ENCODE measurements at places on chromosomes 11 and 22.
A peak's percentile ranks its signal among the peaks of the same experiment; 100 is the strongest.

DNA sequence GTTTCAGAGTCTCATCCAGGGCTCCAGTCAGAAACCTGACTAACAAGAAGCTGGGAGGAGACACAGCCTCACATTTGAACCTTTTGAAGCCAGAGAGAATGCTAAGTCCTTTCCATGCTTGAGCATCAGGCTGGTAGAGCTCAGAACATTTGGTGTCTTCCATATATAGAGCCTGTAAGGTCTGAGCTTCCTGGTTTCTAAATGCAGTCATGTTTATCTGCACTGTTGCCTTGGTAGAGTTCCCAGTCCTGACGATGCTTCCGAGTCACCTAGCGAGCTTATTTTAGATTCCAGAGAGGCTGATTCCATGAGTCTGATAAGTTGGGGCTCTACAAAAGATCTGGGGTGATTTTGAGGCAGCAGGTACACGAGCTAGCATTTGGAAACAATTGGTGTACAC lies 68.4 kb upstream of the SORL1 start:
- no peak for DNase-seq

DNA sequence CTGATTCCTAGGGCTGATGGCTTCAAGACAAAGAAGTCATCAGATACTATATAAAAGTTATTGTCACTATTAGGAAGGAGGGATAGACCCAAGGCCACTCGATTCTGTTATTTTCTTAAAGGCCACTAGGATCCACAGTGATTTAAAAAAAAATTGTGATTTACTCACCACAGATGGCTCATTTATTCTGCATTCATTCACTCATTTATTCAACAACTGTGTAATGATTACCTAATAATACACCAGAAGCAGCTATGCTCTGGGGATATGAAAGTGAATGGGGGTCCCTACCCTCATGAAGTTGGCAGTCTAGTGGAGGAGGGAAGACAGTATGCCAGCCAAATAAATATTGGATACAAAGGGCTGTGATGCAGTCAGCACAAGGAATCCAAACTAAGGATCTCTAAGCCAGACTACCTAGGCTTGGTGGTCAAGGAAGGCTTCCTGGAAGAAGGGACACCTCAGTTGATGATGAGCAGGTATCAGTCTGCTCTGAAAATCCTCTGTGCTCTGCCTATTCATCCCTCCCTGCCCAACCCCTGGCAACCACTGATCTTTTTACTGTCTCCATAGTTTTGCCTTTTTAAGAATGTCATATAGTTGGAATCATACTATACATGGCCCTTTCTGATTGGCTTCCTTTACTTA lies 110.5 kb downstream of the NAT10 start:
- no peak for DNase-seq

DNA sequence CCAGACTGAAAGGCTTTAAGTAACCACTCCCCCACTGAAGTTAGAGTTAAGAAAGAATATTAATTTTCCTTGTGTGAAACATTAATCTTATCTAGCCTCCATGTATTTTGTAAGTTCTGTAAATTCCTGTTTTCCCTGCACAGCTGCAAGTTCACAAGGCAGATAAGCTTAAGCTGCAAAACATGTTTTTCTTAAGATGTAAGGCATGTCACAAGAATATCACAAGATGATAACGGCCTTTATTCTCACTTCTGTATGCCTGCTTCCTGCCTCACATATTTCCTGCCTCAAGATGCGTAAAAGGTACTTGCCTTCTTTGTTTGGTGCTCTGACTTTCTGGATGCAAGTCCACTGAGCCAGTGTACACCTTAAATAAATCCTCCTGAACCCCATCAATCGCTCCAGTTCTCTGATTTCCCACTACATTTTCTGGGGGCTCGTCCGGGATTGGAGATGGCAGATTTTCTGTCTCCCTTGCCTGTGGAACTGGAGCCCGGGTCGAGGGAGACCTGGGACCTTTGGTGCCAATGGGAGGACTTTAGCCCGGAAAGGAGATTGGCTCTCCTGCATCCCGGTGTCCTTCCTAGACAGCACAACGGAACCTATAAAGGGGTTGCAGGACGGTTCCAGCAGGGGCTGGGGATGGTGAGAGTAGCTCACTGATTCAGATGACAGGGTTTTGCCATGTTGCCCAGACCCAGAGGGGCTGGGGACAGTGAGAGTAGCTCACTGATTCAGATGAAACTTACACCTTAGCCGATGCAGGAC lies 30.2 kb downstream of the PPARA start:
- no peak for DNase-seq

DNA sequence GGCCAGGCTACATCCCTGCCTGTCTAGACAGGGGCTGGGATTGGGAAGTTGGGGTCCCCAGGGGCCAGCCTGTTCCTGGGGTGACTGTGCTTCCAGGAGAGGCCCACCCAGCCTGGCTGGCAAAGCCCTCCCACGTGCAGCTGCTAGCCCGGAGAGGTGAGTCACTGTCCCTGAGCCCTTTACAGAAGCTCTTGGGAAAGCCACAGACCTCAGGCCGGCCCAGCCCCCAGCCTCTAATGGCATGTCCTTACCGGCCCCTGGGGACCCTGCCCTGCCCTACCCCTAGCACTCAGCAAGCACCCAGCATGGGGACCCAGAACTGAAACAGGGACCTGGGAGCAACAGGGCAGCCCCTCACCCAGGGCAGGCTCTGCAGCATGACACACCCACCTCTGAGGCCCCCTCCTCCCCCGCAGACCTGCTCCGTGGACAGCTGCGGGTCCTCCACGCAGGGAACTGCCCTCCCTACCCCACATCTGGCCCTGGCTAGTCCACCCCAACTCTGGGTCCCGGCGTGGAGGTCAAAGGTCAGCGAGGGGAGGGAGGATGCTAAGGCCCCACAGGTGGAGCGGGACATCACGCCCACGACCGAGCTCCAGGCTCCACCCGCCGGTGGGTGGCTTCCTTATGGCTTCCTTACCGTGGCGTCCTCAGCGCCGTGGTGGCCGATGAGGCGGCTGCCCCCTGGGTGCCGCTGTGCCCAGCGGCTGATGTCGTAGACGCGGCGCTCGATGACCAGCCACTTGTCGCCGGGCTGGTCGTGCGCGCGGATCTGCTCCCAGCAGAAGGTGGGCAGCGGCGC lies 615 bp downstream of the FADS3 start:
- peak; percentile 85 for DNase-seq

GRCh38 chr22:25478528-25478927 lies 85.9 kb upstream of the GRK3 start:
- DNase-seq = no peak

- DNase-seq = no peak
Observed at GRCh38 chr22:46021577-46021976, 44.6 kb upstream of the WNT7B start.

- no peak for DNase-seq
Observed at GRCh38 chr11:45538939-45539338, 126.5 kb downstream of the CHST1 start.

- no peak for DNase-seq
Observed at GRCh38 chr11:34915136-34916014, 804 bp downstream of the APIP start.

GRCh38 chr11:44351898-44352498 lies 42.1 kb upstream of the ALX4 start:
- no peak for DNase-seq

- peak; percentile 83 for DNase-seq
Observed at GRCh38 chr11:33970984-33971466, 79.1 kb upstream of the LMO2 start.

DNA sequence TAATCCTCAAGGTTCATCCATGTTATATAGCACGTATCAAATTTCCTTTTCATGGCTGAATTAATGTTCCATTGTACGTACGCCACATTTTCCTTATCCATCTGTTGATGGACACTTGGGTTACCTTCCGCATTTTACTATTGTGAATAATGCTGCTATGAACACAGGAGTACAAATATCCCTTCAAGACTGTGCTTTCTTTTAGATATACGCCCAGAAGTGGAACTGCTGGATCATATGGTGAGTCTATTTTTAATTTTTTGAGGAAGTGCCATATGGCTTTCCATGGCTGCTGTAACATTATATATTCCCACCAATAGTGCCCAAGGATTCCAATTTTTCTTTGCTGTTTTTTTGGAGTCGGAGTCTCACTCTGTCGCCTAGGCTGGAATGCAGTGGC lies 6.0 kb downstream of the MRPL40 start:
- DNase-seq = no peak

GRCh38 chr22:36384766-36385481 lies 2.8 kb downstream of the MYH9 start:
- no peak for DNase-seq

DNA sequence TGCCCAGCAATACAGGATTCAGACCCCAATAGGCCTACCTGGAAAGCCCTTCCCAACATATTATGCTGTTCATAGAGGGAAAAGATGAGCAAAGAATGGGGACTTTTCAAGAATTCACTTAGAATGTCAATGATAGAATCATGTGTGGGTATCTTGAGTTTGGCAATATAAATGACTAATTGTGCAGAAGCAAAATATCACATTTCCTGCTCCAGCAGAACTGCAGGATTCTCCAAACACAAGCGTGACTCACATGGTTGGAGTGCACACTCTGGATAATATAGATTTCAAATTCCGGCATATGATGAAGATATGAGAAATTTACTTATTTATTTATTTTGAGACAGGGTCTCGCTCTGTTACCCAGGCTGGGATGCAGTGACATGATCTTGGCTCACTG lies 12.5 kb upstream of the APOL5 start:
- peak; percentile 73 for DNase-seq

GRCh38 chr11:120034176-120034875 lies 103.6 kb downstream of the TRIM29 start:
- no peak for DNase-seq

DNA sequence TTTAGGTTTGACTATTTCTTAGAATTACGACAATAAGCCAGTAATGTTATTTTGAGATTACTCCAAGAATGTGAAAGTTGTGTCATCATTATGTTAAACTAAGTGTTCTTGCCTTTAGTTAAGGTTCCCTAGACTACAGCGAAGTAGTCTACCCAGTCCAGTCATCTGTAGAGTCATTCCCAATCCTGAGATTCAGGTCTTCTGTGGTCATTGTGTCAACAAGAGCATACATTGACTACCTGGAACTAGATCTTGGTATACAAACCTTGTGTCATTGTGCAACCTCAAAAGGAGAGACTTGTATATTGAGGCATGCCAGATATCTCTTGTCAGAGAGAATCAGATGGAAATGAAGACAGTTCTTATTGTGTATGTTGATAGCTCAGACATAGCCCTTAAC lies 115.9 kb downstream of the ATM start:
- no peak for DNase-seq

GRCh38 chr11:130029137-130029536 lies 26.5 kb upstream of the PRDM10 start:
- no peak for DNase-seq

DNA sequence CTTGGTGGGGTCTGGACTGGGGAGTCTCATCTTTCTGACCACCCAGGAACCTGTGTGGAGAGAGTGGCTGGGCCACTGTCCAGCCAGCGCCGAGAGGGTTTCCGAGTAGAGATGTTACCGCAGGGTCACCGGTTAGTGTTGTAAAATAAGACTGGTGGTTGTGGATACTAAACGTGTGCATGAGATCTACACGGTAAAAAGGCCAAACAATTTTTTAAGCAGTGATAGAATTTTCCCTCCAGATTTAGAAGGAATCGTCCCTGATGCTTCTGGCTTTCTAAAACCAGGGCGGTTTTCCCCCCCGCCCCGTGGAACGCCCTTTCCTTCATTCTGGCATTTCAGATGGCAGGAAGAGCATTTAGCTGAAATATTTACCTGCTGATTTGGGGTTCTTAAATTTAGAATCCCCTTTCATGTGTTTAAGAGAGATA lies 72.6 kb upstream of the PPARA start:
- DNase-seq = no peak

- DNase-seq = no peak
Observed at GRCh38 chr22:32994898-32995297, 63.3 kb downstream of the SYN3 start.

GRCh38 chr11:80856066-80856465 lies 1415.2 kb upstream of the TENM4 start:
- peak; percentile 8 for DNase-seq

- DNase-seq = no peak
Observed at GRCh38 chr11:14244926-14245325, 114.1 kb downstream of the RRAS2 start.

DNA sequence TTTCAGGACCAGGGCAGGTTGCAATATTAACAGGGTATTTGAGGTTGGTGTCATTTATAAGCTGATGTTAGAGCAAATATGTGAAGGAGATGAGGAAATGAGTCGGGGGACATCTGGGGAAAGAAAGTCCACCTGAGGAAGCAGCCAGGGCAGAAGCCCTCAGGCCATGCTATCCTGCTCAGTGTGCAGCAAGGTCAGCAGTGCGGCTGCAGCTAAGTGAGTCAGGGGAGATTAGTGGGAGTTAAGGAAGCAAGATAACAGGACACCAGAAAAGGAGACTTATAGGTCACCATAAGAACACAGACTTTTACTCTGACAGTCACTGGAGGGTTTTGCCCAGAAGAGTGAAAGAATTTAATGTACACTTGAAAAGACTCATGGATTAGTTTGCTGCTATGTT lies 468.9 kb downstream of the NTM start:
- DNase-seq = no peak

DNA sequence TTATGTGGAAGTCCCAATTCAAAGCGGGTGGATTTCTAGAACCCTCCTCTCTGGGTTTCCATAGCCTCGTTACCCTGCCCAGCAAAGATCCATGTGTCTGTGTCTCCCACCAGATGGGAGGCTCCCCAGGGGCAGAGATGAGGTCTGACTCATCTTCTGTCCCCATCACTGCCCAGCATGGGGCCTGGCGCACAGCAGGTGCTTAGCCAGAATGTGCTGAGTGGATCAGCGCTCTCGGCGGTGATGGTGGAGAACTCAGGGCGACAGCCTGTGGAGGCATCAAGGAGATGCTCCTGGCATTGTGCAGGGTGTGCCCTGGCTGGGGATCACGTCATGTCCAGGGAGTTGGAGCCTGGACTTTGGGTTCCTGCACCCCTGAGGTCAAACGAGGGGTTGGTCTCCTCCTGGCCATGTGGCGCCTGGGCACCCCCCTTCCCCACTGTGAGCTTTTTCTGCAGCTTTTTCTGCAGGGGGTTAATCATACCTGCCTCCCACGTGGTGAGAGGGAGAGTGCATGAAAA lies 46.1 kb upstream of the RFPL3 start:
- no peak for DNase-seq

GRCh38 chr11:126147208-126148111 lies 64.0 kb downstream of the RPUSD4 start:
- DNase-seq = no peak

DNA sequence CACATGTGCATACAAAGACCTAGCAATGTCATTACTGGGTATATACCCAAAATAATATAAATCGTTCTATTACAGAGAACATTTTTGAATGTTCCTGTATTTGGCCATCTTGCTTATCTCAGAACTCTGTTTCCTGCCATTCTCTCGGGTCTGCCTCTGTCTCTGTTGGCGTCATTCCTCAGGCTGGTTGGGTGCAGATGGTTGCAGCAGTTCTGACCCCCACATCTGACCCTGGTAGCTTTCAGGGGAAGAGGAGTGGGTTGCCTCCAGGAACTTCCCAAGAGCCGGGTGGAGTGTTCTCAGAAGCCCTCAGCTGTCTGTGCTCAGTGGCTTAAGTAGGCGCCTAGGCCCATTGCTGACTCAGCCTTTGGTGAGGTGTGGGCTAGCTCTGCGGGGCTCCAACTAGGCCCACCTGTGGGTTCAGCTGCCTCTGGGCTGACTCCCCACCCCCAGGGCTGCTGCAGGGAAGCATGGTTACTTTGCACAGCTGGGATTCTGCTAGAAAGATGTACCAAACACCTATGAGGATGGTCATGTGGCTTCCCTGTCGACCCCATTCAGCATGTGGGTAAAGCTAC lies 114.0 kb downstream of the TBC1D22A start:
- no peak for DNase-seq

GRCh38 chr22:35632935-35633334 lies 15.3 kb upstream of the APOL6 start:
- no peak for DNase-seq

- peak; percentile 80 for DNase-seq
Observed at GRCh38 chr11:68127714-68128681, 6.8 kb upstream of the CHKA start.
